ENCODE measurements at places on chromosomes 4 and X.

- DNase-seq = no peak
These were observed 84.0 kb upstream of the TBC1D9 start for GRCh38 chr4:140839888-140840790.

DNA sequence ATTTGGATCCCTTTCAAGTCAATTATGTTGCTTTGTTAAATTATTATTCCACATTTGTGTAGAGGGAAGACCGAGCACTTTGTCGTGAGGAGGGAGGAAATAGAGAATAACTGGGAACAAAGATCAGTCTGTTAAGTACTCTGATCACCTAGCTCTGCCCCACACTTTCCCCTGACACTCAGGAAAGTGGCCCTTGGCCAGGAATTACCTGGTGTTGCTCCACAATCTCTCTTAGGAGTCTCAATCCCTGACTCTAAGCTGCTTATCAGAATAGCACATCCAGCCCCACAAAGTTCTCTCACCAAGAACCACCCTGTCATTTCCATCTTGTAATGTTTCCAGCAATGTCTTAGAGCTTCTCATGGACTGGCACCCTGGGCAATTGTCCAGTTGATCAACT lies 83.8 kb upstream of the BMPR1B start:
- no peak for DNase-seq

DNA sequence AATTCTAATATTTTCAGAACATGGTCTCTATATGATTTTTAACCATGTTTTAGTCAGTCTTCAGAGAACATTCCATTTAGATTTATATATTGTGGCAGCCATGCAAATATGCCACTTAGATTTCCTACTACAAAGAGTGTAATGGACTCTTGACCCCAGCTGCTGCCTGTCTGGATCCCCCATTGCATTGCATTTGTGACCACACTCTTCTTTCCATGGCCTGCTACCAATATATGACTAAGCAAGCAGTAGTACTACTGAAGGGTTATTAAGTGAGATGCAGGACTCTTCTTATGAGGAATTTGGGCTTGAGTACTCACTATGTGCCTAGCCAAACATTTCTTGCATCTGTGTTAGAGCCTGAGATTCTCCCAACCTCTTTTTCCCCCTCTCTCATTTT lies 306.8 kb downstream of the PDHA2 start:
- no peak for DNase-seq

DNA sequence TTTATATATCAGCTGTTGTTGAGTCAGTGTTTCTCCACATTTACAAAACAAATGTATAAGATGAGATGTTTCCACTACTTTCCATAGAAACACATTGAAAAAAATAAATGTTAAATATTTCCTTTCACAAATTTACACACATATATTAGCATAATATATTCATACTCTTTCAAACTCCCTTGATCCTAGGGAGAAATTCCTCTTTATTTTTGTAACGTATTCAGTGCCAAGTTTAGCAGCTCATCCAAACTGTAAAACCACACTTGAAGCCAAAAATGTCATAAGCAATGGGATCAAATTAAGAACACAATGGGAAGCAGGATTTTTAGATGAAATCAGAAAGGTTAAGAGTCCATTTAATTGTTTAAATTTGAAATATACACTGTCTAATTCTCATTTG lies 381.1 kb upstream of the MAD2L1 start:
- no peak for DNase-seq

DNA sequence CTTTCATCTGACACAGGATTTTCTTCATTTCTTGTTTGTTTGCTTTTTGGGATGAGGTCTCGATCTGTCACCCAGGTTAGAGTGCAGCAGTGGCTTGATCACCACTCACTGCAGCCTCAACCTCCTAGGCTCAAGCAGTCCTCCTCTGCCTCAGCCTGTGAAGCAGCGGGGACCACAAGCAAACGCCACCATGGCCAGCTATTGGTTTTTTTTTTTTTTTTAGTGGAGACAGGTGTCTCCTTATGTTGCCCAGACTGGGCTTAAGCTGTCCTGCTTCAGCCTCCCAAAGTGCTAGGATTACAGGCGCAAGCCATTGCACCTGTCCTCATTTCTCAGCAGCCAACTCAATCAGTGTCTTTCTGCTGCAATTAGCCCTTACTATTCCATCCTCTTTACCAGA lies 10.3 kb downstream of the SPRY1 start:
- DNase-seq = no peak

- no peak for DNase-seq
These were observed 139.7 kb upstream of the SPRY1 start for GRCh38 chr4:123256901-123257300.

- DNase-seq = no peak
These were observed 38.7 kb downstream of the AASDH start for GRCh38 chr4:56348576-56348975.

- no peak for DNase-seq
These were observed 22.0 kb downstream of the CTSO start for GRCh38 chr4:155931634-155932033.

GRCh38 chr4:4526401-4526800 lies 15.4 kb downstream of the STX18 start:
- DNase-seq = no peak

- DNase-seq = no peak
These were observed 321 bp upstream of the HPRT1 start for GRCh38 chrX:134459683-134460004.

- peak; percentile 69 for DNase-seq
These were observed at the start of gene GDI1 for GRCh38 chrX:154436983-154437752. Gene GDI1, plus strand, starts transcription at chrX:154437154. Its CDS starts 101 bp downstream, at chrX:154437255.

GRCh38 chr4:123477711-123478209 lies 81.2 kb downstream of the SPRY1 start:
- peak; percentile 29 for DNase-seq

DNA sequence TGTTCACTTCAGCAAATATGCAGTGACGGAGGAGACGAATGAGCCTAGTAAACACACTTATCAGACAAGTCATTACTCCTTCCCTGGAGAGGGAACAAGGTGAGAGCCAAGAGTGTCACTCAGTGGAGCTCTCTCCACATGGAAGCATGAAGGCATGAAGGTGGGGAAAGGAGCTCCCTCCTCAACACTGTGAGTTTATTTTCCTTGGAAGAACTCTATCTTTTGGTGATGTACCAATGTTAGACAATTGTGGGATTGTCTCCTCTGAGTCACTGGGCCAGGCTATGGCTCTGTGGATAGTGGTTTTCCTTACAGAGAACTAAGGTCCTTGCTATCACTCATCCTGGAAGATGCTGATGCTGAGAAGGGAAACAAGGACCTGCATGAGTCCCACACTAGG lies 200.2 kb downstream of the CPEB2 start:
- no peak for DNase-seq

- DNase-seq = no peak
These were observed 499.1 kb upstream of the EPHA5 start for GRCh38 chr4:66169341-66169740.

- no peak for DNase-seq
These were observed 47.9 kb upstream of the PAGE3 start for GRCh38 chrX:55312655-55313054.

GRCh38 chr4:159227378-159227777 lies 124.5 kb downstream of the RAPGEF2 start:
- no peak for DNase-seq

DNA sequence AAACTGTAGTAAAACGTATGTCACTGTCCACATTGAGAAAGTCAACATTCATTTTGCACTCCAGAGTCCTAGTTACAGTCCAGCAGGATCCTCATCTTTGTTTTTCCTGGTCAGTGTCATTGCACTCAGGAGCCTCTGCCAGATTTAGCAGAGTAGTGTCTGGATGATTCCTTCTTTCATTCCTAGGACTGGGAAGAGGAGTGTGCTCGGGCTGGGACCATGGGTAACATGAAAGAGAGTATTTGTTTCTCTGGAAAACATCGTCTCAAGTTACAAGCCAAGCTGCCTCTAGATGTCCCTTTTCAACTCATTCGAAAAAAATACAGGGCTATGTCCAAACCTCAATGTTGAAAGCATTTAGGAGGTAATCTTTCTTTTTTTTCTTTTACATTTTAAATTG lies 69.9 kb upstream of the TNIP3 start:
- no peak for DNase-seq

DNA sequence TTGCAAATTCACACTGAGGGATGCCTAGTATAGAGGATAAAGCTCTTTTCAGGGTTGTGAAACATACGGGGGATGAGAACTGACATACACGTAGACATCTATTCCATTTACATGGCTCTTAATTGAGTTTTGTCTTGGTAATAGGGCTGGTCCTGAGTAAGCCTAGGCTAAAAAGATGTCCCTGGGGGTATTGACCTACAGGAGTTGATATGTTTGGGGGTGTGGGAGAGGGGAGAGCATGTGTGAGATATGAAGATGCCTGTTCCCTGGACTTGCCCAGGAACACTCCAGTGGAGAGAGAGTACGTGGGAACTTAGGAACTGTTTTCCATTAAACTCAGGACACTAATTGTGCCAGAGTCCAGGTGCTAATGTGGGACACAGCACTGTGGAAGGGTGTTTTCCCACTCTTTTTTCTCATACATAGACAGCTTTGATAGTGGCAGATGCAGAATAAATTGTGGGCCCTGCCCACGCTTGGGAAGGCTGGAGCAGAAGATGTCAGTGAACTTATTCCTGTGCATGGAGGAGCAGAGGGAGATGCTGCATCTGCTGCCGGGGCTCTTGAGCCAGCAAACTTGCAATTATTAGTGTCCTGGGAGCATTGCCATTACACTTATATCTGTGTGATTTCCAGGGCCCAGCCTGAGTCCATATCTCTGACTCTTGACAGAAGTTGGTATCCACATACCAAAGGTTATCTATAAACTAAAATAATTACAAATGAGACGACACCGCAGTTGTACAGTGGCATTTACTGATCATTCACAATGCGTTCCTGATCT lies 20.7 kb downstream of the SYNPO2 start:
- no peak for DNase-seq

DNA sequence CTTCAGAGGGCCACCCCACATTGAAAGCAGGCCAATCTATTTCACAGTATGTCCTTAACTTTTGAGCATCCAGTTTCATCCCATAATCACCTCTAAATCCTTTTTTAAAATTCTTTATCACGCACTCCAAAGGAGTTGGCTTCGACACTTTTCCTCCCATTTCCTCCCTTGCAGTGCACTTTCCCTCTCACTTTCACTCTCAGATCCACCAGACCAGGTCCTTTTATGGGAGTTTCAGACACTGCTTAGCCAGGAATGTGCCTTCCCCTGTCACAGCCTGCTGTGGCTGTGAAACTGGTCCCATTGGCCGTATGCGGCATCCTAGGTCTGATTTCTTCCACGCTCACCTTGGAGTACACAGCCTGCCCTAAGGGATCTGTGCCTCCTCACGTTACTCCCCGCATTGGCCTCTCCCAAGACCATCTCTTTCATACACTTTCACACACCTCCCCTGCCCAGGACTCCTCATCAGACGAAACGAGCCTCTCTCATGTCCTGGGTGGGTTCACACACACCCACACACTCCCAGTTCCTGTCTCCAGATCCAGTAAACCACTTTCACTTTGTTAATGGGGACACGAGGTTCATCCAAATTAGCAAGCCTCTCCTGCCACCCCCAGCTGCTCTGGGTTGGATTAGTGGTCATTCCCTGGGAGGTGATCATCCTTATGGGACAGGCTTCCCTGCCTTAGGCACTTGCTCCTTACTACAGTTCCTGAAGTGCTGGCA lies 10.0 kb upstream of the RHOXF2B start:
- no peak for DNase-seq

DNA sequence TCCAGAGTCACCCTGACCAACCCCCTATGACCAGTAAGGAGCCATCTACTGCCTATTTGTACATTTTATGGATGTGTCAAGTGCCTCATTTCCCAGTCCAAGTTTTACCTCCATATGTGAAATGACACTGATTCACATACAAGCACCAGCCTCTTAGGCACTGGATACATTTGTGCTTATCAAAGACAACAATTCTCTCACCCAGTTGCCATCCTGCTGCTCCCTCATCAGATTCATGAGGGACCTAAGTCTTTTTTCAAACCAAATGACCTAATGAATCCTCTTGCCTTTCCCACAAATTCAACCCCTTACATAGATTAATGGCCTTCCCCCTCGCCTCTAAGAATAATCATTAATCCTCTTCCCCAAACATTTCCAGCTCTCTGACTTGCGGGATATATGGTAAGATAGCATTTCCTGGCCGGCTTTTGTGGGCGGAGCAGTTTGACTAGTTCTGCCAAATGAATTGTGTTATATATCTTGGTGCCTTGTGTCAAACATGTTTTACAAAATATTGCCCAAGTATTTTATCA lies 233.9 kb downstream of the ARAP2 start:
- no peak for DNase-seq

DNA sequence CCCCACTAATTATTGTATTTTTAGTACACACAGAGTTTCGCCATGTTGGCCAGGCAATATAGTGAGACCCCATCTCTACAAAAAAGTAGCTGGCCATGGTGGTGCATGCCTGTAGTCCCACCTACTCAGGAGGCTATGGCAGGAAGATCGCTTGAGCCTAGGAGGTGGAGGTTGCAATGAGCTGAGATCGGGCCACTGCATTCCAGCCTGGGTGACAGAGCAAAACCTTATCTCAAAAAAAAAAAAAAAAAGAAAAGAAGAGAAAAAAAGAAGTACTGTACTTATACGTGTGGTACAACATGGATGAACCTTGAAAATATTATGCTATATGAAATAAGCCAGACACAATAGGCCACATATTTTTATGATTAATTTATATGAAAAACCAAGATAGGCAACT lies 9.9 kb upstream of the WDR45 start:
- no peak for DNase-seq

- DNase-seq = no peak
These were observed 319.8 kb downstream of the DCAF12L2 start for GRCh38 chrX:125846271-125846670.

GRCh38 chr4:113945906-113946305 lies 33.5 kb downstream of the ARSJ start:
- no peak for DNase-seq

DNA sequence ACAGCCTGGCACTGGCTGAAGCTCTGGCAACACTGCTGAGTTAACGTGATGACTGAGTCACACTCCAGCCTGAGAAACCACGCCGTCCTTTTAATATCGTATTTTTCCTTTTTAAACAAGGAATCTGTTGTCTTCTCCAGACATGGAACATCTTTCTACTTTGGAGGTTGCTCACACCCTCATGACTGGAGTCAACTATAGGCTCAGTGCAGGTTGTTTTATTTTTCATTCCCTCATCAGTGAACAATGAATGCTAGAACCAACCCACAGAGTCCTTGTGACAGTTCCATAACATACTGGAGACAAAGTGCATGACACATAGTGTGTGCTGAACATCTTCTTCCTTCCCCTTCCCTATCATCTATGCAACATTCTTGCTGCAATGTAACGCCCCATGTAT lies 76.8 kb upstream of the CPEB2 start:
- DNase-seq = no peak

DNA sequence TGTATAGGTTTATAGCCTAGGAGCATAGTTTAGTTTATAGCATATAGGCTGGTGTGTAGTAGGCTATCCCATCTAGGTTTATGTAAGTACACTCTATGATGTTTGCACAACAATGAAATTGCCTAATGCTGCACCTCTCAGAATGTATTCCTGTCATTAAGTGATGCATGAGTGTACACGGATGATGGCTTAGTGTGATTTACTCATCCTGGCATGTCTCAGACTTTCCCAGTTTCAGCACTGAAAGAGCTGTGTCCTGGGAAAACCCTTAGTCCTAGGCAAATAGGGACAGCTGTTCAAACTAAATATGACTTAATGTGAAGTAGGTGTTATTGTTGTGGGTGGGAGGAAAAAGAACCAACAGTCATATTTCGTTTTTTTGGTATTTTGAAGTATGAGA lies 264.9 kb upstream of the MAGEB18 start:
- no peak for DNase-seq

GRCh38 chrX:40153345-40154249 lies 55.8 kb upstream of the BCOR start:
- peak; percentile 63 for DNase-seq

Data from CD4-positive, alpha-beta T cell treated with Interleukin-10 for 1 hour (primary cell).